Activated gamma-delta T cell (primary cell): ENCODE measurements at places on chromosomes 5 and 9.

- DNase-seq, result no peak
Measured at GRCh38 chr5:44949687-44950086, 140.9 kb downstream of the MRPS30 start.

- DNase-seq, result no peak
Measured at GRCh38 chr9:5428794-5429528, 8.8 kb downstream of the PLGRKT start.

DNA sequence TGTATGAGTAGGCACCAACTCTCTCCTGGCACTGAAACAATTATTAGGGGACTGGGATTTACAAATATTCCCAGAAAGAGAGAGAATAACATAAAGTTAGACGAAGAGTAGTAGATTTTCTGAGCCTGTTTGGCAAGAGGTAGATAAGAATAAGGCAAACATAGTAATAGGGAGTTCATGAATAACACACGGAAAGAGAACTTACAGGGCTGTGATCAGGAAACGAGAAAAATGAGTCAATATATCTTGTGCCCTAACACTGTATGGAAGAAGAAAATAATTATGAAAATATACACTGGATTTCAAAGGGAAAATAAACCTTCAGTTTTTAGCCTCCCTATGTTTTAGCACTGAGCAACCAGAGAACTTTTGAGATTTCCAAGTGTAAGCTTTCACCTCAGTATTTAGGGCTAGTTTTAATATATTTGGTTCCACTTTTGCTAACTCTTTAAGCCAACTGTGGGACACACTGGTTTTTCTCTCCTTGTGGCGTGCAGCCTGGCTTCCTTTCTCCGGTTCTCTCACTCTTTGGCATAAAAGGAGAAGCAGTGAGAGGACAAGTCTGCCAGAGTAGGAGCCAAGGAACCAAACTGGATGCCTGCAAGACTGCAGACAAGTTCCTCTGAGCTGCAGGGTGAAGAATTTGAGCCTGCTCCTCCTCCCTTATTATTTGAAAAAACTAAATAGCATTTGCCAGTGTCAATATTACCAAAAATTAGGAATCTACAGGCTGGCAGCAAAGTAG lies 6.6 kb upstream of the KCNN2 start:
- DNase-seq, result no peak

DNA sequence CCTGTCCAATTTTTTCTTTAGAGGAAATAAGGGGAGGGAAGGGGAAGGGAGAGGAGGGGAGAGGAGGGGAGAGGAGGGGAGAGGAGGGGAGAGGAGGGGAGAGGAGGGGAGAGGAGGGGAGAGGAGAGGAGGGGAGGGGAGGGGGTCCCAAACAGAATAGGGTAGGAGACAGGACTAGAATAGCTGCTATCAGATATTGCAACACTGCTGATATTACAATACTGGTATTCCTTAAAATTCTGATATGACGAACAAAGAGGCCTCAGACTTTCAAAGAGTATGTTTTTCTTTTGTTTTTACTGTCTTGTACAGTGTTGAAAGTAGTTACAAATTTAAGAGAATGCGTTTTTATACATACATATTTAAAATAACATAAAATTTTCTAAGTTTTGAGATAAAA lies 67.5 kb downstream of the RICTOR start:
- DNase-seq, result no peak

GRCh38 chr5:107832746-107833145 lies 162.0 kb upstream of the EFNA5 start:
- DNase-seq, result no peak

DNA sequence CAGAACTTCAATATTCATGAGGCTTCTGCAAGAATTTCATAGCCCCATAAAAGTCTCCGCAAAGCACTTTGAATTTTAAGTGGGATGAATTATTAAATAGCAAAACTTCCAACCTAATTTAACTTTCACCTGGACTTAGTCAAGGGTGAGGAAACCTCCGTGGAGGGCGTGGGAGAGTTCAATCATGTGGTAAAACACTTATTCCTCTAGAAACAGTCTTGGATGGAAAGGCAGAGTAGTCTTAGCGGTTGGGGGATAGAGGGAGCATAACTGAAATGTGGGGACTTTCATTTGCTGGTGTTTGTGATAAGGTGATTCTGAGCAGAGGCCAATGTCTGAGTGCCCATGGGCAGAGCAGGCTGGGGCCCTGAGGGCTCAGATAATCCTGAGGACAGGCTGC lies 241.9 kb downstream of the IRX1 start:
- no peak for DNase-seq

- no peak for DNase-seq
Measured at GRCh38 chr9:116855881-116856662, 169.0 kb downstream of the TRIM32 start.

GRCh38 chr5:78787783-78788182 lies 139.2 kb upstream of the LHFPL2 start:
- no peak for DNase-seq

DNA sequence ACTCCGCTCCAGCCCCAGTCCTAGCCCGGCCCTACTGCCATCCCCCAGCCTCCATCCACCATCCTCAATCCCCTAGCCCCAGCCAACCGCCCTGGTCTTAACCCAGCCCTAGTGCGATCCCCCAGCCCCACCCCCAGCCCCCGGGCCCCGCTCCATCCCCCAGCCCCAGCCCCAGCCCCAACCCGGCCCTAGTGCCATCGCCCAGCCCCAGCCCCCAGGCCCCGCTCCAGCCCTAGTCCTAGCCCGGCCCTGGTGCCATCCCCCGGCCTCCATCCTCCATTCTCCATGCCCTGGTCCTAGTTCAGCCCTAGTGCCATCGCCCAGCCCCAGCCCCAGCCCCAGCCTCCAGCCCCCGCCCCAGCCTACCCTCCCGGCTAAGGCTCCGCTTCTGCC lies 398 bp downstream of the TOR1A start:
- no peak for DNase-seq

- no peak for DNase-seq
Measured at GRCh38 chr5:173315495-173316338, 12.5 kb downstream of the STC2 start.

DNA sequence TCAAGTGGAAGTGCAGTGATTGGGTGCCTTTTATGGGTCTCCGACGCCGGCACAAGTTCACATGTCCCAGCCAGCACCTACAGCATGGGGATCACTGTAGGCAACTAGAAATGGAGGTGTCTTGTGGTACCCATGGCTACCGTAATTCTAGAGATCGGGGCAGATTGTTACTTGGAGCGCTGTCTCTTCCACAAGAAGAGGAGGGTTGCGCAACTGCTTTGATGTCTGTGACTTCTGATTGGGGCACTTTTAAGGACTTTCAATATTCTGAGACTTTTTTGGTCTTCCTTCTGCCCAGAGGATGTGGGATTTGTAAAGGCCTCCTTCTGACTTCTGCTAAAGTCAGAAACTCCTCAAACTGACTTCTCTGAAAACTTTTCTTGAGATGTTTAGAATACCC lies 41.9 kb downstream of the GLRX start:
- DNase-seq, result no peak

GRCh38 chr5:139492700-139493192 lies 10.2 kb upstream of the STING1 start:
- DNase-seq, result no peak

- DNase-seq, result no peak
Measured at GRCh38 chr5:116510517-116510916, 64.1 kb downstream of the SEMA6A start.

DNA sequence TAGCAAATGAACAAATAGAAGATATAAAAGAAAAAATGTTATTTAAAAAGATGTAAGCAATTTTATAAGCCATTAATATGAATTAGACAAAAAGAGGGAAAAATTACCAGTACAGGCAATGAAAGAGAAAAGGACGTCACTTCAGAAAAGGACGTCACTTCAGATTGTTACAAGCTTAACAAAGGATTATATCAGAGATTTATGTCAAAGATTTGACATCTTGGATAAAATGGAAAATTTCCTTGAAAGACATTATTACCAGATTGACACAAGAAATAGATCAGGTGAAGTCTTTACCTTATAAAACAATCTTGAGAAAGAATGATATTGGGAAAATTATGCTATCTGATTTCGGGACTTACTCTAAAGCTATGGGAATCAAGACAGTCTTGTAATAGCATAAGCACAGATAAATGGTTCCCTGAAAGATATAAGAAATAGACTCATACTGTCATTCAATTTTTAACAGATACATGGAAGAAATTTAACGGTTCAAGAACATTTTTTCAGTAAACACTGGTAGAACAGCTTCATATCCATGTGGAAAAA lies 625.4 kb upstream of the EDIL3 start:
- no peak for DNase-seq

DNA sequence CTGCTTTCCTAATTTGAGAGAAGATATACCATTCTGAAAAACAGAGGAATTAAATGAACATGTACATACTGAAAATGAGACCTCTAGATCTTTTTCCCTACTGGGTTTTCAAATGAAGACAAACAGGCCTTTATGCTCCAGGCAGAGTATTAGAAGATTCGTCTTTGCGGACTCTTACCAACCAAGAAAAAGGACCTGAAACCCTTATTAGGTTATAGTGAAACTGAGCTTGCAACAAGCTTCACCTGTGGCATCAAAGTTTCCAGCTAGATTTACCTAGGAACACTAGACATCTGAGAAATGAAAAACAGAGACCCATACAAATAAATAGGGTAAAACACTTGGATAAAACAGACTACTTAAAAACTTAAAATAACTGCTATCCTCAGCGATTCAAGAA lies 46.3 kb downstream of the SMIM15 start:
- DNase-seq, result no peak

DNA sequence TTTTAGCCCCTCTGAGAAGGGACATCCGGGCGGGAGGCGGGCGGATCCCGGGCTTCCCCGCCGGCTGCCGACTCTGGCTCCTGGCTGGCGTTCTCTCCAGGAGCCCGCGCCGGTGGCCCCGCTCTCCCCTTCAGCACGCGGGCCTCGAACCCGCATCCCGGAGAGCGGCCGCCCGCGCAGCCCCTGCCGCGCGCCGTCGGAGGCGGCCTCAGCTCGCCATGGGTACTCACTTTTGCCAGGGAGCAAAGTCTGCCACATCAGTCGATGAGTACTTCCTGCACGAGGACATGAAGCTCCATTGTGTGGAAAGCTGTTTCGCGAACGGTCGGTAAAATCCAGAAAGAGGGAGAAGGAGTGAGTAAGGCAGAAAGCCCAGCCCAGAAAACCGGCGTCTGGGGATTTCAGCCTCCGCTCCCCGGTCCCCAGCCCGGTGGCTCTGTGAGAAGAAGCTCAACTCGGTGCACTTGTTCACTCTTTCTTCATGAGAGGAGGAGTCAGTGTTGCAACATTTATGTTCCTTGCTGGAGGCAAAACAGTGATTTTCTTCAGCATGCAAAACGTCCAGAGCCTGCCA lies at the start of gene PRLR:
Gene PRLR (minus strand): TSS at position 450 of the 574 bp plus-strand sequence. CDS start 140,867 bp downstream, outside the sequence.
- no peak for DNase-seq

DNA sequence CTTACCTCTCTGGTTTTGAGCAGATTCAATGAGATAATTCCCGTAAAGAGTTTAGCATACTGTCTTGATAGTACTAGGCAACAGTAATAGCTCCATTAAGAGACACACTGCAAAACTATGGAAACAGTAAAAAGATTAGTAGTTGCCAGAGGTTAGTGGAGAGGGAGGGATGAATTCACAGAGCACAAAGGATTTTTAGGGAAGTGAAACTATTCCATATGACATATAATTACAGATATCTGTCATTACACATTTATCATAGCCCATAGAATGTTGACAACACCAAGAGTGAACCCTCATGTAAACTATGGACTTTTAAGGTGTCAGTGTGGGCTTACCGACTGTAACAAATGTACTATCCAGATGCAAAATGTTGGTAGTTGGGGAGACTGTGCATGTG lies 176.4 kb upstream of the PLCXD3 start:
- no peak for DNase-seq
